Parietal lobe (tissue), 2 donors: ENCODE measurements at places on chromosomes 5 and 9. TPM values are rescaled to one million over a fixed set of nuclear protein-coding genes. Genes with fewer than 3 reads are reported as not detected.

The ROPN1L gene
- 2.2 TPM for total RNA-seq

The PCDHA1 gene
- total RNA-seq: 9.1 TPM

The PCDHB16 gene
- total RNA-seq: 10.6 TPM

The TUT7 gene
- 56.3 TPM for total RNA-seq

The FCN1 gene
- 0.31 TPM for total RNA-seq
